ENCODE measurements at places on chromosomes 3 and 15.

DNA sequence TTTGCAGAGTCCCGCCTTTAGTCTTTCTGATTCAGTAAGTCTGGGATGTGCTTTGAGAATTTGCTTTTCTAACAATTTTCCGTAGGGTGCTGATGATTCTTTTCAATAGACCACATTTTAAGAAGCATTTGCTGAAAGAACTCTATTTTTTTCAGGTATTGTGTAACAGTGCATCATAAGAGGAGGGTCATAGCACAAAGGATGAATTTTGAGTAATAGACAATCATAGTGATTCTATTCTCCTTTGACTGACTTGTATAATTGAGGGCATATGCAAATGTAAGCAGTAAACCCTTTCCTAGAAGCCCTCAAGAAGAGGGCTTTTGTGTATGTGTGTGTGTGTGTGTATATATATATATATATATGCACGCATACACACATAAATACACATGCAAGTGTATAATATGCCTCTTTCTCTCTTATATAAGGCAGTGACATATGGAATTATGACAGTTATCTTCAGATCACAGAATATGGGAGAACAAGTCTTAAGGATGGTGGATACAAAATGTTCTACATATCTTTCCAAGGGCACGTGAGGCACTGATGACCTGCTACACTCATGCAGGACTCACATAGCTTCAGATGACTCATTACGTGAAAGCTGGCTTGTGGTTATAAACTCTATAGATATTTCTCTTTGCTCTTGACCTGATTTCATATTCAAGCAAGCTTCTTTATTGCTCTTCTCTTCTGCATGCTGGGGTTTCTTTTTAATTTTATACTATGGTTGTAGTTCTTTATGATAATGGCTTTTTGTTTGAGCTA, 6.5 kb upstream of the PLSCR1 start:
- peak; percentile 23 for DNase-seq

GRCh38 chr3:97896547-97896946, 74.7 kb downstream of the CRYBG3 start:
- no peak for DNase-seq

DNA sequence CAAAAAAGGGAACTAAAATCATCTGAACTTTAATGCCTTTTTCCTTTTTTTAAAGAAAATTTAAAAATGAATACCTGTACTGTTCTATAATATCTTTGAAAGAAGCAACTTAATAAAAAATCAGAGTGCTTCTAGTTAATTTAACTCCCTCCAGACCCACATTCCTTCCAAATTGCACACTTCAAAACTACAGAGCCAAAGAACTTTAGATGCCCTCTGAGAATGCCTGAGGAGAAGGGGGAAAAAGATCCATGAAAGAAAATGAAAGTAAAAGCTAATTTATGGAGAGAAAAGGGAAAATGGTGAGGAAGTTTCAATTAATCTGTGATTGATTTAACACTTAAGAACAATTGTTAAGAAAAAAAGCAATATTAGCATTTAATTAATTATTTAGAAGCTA, 1141.6 kb downstream of the IGSF11 start:
- DNase-seq, result no peak

DNA sequence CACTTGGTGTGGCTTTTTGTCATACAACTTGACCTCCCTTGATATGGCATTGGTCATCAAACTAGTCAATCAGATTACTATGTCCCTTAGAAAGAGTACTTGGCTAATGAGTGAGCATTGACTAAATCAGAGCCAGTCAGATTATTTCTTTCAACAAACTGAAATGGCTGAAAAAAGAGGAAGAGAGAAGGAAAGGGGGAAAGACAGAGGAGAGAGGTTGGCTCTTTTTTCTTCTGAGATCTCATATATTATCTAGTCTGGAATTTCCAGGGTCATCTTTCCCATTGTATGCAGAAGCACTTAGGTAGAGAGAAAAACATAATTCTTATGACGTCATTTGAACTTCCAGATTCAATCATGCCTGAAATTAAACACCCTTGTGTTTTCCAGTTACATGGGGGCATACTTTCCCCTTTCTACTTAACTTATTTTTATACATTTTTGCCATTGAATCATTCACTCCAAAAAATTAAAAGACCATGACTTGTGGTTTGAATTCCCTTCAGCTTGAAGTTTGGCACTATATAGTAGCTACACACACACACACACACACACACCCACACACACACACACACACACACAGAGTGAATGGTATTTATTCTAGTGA, 387.8 kb downstream of the LSAMP start:
- DNase-seq, result peak; percentile 77

DNA sequence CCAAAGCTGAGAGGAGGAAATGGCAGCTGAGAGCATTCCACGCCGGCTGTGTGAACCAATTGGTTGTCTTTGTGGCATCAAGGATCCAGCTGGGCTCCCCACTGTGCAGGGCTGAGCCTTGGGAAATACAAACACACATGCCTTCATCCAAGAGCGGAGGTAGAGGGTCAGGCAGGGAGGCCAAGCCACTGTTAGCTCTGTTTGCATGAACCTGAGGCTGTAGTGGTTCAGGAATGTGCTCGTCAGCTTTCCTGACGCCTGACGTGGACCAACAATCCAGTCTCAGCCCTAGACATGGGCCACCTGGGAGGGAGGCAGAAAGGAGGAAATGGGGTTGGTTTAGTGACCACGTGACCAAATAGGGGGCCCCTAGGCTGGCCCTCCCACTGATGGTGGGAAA, 276.9 kb downstream of the TLE3 start:
- no peak for DNase-seq

DNA sequence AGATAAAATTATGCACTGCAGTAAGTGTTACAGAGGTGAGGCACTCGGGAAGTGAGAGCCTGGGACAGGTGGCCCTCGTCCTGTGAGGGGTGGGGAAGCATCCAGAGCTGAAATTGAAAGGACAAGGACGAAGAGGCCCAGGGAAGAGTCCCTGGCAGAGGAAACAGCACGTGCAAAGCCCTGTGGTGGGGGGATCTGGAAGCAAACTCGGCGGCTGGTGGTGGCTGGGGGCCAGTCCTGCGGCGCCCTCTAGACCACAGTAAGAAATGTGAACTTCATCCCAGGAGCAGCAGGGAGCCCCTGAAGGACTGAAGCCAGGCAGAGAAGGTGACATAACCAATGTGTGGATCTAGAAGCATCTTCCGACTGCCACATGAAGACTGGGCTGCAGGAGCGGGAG, 42.8 kb downstream of the GRIP2 start:
- DNase-seq, result no peak

- DNase-seq, result no peak
Observed at GRCh38 chr3:65761446-65762234, 277.1 kb downstream of the MAGI1 start.

DNA sequence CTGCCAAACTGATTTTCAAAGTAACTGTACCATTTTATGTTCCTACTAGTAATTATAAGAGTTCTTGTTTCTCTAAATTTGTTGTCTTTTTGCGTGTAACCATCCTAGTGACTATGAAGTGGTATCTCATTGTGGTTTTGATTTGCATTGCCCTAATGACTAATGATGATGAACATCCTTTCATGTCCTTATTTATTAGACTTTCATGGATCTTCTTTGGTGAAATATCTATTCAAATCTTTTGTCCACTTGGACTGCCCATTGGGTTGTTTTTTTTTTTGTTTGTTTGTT, 3.6 kb downstream of the OXSR1 start:
- no peak for DNase-seq

GRCh38 chr15:44811337-44811736, 75.0 kb downstream of the TRIM69 start:
- no peak for DNase-seq

GRCh38 chr15:66751579-66751978, 49.5 kb downstream of the SMAD6 start:
- DNase-seq, result peak; percentile 90

- peak; percentile 33 for DNase-seq
Observed at GRCh38 chr15:40743921-40744814, 10.9 kb downstream of the RMDN3 start.

DNA sequence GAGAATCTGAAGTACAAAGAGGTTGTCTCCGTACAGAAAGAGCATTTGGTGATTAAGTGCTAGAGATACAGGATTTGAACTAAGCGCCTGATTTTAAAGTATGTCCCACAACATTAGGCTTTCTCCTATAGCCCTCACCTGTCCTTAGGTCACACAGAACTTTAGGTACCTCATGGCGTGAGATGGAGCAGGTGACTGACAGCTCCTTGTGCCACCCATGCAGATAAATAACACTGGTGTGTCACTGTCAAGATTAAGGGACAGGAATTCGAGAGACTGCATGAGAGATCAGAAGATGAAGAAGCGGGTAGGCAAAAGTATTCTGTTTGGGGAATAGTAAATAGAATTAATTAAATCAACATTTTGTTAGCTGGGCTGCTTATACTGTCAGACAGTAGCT, 1.1 kb downstream of the BLM start:
- DNase-seq, result no peak

GRCh38 chr15:41104234-41104633, 11.8 kb downstream of the INO80 start:
- DNase-seq, result no peak

DNA sequence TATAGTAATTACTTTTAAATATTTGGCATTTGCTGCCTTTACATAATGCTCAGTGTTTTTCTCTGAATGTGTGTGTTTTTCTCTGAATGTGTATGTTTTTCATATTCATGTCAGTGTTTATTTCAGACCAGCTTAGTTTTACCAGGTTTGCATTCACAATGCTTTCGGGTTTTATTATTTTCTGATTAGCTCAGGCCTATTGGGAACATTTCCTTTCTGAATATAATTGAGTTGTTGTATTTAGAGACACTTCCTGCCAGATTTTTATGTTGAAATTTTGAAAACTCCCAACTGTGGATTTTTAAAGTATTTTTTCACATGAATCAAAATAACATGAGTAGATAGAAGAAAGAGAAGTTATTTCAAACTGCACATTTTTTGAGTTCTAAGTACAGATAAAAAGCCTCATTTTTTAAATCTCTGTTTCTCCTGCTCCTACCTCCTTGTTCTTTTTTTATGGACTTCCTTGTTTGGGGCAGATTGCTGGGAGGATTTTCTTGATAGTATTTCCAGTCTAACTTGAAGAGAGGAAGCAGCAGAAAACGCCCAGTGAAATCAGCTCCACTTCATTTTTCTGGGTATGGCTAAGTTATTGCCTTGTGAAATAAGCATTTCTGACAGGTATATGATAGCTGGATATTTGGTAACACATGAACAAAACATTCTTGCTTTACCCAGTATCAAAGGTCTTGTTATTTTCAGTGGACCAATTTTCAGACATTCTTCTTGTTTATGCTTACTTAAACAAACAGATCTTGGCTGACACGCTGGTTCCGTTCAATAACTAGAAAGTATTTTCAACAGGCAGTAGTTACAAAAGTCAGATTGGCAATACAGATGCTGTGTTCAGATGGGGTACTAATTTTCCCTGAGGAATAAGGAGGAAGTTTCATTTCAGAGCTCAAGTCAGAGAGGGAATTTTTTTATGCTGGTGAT, 70.7 kb downstream of the RIOX2 start:
- DNase-seq, result no peak

DNA sequence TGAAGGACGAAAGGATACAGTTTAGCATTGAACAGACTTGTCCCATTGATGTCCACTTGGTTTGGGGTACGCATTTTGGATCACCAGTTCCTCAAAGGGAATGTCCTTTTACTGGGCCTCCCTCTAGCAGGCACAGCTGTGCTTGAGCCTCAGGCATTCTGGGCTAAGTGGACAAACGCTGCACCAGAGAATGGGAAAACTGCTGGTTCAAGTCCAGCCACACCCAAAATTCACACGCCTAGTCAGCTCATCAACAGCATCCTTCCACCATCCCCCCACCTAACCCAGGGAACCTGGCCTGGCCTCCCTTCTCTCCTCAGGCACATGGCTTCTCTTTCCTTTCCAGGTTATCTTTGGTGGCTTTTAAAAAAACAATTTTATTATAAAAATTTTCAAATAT, 59.1 kb upstream of the ALDH1A3 start:
- DNase-seq, result no peak

GRCh38 chr3:194392576-194392975, 6.5 kb downstream of the GP5 start:
- DNase-seq, result no peak

DNA sequence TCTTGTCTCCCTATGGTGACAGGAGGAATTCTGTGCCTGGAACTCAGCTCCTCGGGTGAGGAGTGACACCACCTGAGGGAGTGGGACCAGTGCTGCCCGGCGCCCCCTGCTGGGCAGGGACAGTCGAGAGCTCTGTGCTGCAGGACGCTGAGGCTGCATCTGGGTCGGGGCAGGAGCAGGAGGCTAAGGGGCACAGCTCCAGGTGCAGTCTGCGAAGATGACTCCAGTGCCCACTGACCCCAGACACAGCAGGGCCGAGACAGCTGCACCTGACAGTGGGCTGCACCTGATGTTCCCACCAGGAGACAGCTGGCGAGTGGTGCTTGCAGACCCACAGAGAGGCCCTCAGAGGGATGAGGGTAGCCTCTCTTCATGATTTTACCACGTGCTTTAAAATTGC, 152.9 kb downstream of the ATP10A start:
- no peak for DNase-seq

- DNase-seq, result no peak
Observed at GRCh38 chr3:38121451-38121831, 15.5 kb downstream of the ACAA1 start.

DNA sequence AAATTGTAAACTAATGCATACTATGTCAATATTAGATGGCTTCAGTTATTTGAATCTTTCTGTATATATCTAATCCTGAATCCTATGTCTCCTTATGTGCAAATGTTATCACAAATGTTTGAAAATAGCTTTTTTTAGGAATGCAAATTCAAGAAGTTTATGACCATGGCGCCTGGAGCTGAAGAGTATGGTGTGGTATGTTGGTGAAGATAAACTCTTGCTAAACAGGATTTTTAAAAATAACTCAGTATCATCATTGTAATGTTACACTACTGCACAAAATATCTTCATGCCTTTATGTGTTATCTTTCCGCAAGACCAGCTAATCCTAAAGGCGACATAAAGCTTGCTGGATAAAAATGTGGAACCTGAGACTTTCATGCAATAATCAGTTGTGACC, 382.6 kb downstream of the ROBO1 start:
- DNase-seq, result no peak

GRCh38 chr3:69683082-69683806, 56.0 kb upstream of the MITF start:
- DNase-seq, result no peak

- no peak for DNase-seq
Observed at GRCh38 chr3:11583638-11584046, 60.1 kb downstream of the VGLL4 start.

DNA sequence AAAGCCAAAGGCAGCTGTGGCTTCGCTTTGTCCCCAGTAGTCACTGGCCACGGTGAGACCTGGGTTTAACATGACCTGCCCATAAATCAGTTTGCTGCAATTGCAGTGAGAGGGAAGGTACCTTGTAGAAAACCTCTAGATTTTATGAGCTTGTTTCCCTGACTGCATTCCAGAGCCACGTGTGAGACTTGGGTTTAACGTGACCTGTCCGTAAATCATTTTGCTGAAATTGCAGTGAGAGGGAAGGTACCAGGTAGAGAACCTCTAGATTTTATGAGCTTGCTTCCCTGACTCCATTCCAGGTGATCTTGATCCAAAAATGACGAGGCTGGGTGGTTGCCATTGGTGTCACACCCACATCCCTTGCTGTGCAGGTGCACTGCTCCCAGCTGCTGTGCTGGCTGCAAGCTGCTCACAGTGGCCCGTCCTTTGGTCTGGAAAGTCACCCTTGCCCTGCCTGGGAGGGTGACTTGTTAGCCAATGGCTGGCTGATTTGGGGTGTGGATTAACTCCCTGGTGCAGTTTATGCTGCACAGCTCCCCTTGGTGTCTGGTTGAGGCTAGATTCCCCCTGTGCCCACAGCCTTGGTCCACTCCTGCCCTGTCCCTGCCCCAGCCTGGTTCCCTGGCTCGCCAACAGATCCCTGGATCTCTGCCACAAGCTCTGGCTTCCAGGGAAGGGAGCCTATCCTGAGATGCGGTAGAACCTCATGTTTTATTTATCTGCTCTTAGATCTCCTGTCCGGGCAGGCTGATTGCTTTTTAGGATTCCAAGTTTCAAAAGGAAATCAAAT, 192.7 kb upstream of the CTDSPL start:
- DNase-seq, result no peak
